NAMALWA (cell line): ENCODE measurements at places on chromosomes 2 and 18.

DNA sequence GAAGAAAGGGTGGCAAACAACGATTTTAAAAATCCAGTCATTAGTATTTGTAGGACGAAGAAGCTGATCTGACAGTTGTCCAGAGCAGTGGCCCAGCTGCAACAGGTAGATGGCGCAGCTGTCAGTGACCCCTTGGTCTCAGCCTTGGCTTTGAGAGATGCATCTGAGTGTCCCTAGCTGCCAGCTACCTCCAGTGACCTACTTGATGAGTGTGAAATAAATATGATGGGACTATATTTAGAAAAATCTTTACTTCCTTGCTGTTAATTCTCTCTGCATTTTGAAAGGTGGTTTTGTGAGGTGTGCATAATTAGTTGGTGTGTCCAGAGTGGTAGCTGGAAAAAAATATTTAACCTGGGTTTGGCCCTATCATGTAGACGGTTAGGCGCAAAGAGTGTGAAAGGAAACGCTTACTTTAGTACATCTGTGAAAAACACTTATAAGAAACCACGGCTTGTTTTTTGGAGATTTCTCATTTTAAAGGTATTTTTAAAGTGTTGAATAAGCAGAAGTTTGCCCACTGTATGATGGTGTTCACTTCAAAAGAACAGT is 963 bp downstream of the INPP1 start:
- DNase-seq, result no peak

GRCh38 chr2:109455731-109456691 is 157.8 kb downstream of the SEPTIN10 start:
- no peak for DNase-seq

DNA sequence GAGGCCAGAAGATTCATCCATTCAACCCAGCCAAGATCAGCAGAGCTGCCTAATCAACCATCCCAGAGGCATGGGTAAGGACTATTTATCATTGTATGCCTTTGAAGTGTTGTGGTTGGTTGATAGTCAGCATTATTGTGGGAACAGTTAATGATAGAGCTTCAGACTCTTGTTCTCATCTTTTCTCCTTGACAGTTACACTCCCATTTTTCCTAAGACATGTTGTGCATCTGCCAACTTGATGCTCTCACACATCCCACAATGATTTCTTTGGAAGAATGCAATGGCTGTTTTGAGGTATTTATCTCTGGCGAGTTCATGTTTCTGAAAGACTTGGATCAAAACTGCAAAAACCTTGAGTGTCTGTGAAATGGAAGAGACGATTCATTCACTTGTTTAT is 55.4 kb downstream of the FASTKD2 start:
- no peak for DNase-seq

GRCh38 chr2:126513033-126513432 is 142.9 kb upstream of the GYPC start:
- DNase-seq, result no peak

GRCh38 chr2:70670626-70671025 is 97.4 kb downstream of the ADD2 start:
- DNase-seq, result no peak
